ENCODE measurements at places on chromosomes 16 and 17. TPM values are rescaled to one million over a fixed set of nuclear protein-coding genes. Genes with fewer than 3 reads are reported as not detected.

GRCh38 chr16:11405331-11406176, 60.3 kb downstream of the RMI2 start:
- no peak overlapping the region for H3K4me3 ChIP-seq
- H3K4me1 ChIP-seq: no peaks in the 10 kb centered on the region
- H3K27ac ChIP-seq: no peak overlapping the region
- no peaks in the 10 kb centered on the region for H3K27me3 ChIP-seq
- H3K36me3 ChIP-seq: no peaks in the 10 kb centered on the region
- DNase-seq: peak; percentile 23

DNA sequence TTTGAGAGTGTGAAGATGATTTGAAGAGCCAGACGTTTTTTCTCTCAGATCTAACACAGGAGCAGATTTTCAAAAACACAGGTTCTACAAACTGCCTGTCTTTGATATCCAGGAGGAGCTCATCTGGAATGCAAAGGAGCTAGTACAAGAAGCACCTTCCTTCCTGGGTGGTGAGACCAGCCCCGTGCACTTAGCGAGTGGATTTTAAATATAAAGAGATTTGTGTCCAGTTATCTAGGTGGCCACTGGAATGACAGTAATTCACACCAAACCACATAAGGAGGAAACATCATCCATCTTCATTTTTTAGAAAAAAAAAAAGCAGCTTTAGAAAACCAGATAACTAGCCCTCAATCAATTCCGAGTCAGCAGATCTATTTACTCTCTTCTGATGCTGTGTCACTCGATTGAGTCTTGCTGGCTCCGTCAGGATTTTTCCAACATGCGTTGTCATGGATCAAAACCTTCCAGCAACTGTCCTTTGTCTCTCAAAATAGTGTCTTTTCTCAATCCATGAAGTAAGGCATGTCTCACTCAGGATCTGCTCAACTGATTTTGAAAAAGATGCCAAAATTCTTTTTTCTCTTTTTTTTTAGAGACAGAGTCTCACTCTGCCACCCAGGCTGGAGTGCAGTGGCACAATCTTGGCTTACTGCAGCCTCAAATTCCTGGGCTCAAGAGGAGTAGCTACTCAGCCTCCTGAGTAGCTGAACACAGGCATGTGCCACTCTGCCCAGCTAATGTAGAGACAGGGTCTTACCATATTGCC, 451.2 kb upstream of the PSMD7 start:
- no peaks in the 10 kb centered on the region for H3K36me3 ChIP-seq
- no peaks in the 10 kb centered on the region for H3K27me3 ChIP-seq
- no peaks in the 10 kb centered on the region for H3K4me1 ChIP-seq
- DNase-seq: no peak
- no peak overlapping the region for H3K4me3 ChIP-seq
- no peak overlapping the region for H3K27ac ChIP-seq

Gene AKTIP
- 47.1 TPM for total RNA-seq

Gene ZNF594
- total RNA-seq: 8.1 TPM

Gene ARMC7
- 19.4 TPM for total RNA-seq

Gene TNP2
- not detected for total RNA-seq
